ENCODE measurements at places on chromosomes 1 and 21.

DNA sequence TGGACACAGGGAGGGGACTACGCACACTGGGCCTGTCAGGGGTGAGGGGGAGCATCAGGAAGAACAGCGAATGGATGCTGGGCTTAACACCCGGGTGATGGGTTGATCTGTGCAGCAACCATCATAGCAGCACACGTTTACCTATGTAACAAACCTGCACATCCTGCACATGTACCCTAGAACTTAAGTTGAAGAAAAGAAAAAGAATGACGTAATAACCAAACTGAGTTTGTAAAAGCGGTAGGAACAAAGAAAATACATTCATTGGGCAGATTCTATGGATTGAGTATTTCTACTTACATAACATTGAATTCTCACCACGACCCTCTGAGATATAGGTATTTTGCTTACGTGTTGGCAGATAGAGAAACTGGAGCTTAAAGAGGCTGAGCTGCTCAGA lies 468.4 kb downstream of the TTLL7 start:
- no peak for DNase-seq

GRCh38 chr1:186456729-186457255 lies 4.1 kb downstream of the PDC start:
- DNase-seq, result no peak

DNA sequence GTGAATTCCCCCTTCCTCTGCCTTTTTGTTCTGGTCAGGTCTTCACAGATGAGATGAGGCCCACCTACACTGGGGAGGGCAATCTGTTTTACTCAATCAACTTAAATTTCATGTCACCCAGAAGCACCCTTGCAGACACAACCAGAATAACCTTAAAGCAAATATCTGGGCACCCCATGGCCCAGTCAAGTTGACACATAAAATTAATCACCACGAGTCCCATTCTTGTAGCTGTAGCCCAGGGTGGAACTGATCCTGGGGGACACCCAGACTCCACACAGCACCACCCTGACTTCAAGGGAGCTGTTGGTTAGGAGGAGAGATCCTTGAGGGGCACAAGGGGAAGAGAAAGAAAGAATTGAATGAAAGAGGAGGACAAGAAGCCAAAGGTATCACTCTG lies 23.1 kb downstream of the CAPN9 start:
- DNase-seq, result no peak

DNA sequence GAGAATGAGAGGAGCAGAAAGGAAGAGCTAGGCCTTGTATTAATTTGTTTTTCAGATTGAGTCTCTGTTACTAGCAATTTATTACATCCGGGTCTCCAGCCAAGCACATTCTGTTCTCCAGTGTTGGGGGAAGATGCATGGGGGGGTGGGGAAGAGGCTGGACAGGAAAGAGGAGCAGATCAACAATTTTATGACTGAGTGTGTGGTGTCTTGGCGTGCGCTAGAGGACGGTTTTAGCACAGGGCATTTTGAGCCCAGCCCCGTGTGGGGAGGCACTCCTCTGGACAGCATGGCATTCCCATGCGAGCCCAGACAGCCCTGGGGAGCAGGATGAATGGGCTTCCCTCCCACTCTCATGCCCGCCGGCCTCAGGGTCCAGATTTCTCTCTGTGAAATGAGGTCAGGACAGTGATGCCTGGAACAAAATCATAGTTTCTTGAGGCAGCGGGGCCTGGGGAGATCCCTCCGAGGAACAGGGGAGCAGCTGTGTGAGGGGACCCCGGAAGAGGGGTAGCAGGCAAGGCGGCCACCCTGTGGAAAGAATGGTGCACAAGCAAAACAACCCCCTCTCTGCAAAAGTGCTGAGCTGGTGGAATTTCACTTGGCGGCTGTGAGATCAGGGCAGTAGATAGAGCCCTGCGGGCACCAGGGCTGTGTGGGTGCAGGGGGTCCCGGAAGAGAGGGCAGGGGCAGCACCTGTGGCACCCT lies 16.3 kb downstream of the SOX13 start:
- DNase-seq, result no peak

All from activated CD4-positive, CD25-positive, alpha-beta regulatory T cell treated with anti-CD3 and anti-CD28 coated beads, Interleukin-2, amount 50 U/mL, for 72 hours (primary cell).